Myocyte (in vitro differentiated cells): ENCODE measurements at places on chromosomes 5 and 9. TPM values are rescaled to one million over a fixed set of nuclear protein-coding genes. Genes with fewer than 3 reads are reported as not detected.

DNA sequence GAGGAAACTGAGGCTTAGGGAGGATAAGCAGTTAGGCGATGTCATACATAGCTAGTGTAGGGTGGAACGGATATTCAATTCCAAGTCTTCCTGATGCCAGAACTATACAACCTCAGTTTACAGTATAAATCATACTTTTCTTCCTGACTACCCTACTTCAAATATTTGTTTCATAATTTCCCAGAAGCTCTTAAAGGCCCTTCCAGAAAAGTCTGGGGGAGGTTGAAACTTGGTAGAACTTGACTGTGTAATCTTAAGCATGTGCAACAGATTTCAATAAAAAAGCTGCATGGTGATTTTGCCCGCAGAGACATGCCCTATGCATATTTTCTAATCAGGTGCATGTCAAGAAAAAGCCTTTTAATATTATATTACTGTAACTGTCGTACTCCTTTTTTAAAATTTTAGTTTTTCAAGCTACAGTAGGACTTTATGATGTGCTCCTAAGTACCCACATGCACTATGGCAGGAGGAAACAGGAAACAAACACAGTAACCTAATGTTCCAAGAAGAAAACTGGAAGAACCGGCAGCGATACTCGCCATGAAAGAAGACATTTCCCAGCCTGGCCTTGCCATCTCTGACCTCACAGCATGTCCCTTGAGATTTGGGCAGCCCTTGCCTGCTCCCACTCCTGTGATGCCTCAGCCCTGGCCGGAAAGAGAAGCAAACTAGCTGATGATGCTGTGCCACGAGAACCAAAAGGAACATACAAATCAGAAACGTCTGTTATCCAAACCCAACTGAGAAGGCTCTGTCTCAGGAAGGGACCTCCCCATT is 266.0 kb downstream of the EFNA5 start:
- DNase-seq: peak; percentile 53

- no peak for DNase-seq
Observed at GRCh38 chr5:171474230-171474813, 54.9 kb downstream of the FGF18 start.

DNA sequence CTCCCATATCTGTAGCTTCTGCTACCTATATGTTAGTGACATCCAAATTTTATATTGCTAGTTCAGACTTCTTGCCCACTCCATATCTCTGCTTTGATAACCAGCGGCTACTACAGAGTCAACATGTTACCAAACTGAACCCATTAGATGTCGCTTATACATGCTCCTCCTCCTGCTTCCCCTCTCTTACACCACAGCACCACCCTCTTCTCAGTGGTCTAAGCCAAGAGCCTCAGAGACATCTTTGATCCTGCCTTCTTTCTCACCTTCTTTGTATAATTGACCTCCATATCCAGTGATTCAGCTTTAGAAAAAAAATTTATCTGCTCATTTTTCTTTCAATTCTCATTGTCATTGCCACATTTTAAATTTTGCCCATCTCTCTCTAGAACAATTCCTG is 408.2 kb upstream of the TLE4 start:
- DNase-seq: no peak

DNA sequence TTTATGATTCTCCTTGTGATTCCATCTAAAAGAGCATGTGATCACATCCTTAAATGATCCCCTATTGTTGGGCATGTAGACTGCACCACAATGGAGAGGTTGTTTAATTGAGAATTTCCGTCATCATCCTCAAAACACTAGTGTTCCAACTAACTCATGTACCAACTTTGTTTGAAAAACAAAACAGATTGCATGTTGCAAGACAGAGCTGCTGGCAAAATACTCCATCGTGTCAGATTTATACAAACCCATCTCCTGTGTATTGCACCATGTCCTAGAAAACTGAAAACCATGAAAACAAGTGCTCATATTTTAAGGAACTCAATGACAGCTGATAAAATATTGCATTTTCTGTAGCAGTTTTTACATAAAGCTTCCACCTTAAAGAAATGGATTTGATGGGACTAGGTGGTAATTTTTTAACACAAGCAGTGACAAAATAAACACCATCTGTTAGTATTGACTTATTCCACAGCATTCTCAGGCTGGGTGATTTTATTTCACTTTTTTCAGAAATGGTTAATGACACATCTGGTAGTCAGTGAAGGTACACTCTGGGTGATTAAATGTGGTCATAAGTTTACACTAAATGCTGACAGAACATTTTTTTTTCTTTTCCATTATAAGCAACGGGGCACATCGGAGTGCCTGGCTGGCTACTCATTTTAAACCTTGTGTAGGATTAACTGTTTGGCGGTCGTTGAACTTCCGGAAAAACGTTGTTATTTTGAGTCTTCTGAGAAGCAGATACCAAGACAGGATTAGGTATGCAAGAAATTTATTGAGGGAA is 602.9 kb upstream of the WWC1 start:
- DNase-seq: no peak

- DNase-seq: no peak
Observed at GRCh38 chr9:114991861-114992260, 61.5 kb upstream of the TNFSF8 start.

DNA sequence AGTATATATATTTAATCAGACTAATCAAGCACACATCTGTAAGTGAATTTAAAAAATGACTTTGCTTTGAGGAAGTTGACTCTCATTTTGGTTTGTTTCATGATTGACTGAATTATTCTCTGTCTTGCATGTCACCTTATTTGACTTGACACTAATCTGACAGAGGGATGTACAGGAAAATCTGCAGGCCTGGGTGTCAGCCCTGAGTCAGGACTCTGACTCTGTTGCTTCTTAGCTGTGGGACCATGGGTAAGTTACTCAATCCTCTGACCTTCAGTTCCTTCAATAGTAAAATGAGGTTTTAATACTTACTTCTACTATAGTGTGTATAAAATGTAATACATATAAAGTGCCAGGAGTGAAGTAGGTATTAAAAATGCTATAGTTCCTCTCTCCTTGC is 415.9 kb downstream of the ARHGEF28 start:
- no peak for DNase-seq

- no peak for DNase-seq
Observed at GRCh38 chr9:81885602-81886001, 42.6 kb upstream of the SPATA31D4 start.

DNA sequence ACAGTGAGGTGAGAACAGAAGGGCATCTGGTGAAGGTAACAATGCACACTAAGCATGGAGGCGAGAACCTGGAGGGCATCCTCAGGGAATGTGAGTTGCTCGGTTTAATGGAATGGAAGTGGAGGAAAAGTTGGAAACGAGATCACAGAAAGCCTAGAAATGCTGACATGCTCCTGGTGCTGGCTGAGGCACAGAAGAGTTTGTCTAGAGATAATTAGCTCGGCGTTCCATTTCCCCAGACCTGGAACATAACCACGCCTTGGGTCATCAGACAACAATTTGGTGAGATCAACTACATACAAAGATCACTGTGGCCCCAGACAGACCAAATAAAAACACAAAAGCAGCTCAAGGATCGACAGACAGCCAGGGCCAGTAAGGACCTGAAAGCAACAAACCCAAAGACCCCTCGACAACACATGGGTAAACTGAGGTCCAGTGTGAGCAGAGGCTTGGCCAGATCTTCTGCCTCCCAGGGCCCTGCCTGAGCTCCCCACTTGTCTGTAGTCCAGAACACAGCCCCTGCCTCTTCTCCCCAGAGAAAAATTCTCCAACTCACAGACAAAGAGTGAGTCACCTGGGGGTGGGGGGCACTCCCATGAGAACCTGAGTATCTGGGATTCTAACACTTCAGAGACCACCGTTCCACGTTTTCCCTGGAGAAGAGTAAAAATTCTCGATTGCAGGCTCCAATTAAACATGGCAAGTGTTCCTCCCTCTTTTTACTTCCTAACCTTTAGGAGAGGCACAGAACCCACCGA is 52.5 kb downstream of the SHB start:
- DNase-seq: peak; percentile 85

DNA sequence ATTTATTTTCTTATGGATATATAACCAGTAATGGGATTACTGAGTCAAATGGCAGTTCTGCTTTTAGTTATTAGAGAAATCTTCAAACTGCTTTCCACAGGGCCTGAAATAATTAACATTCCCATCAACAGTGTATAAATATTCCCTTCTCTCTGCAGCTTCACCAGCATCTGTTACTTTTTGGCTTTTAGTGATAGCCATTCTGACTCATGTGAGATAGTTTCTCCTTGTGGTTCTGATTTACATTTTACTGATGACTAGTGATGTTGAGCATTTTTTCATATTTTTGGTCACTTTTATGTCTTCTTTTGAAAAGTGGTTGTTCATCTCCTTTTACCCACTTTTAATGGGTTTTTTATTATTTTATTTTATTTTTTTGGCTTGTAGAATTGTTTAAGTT is 1290.3 kb upstream of the CDH9 start:
- DNase-seq: peak; percentile 28

- DNase-seq: no peak
Observed at GRCh38 chr9:7691909-7692308, 107.7 kb downstream of the DMAC1 start.

- DNase-seq: no peak
Observed at GRCh38 chr5:115429345-115429940, 115.1 kb downstream of the FEM1C start.

DNA sequence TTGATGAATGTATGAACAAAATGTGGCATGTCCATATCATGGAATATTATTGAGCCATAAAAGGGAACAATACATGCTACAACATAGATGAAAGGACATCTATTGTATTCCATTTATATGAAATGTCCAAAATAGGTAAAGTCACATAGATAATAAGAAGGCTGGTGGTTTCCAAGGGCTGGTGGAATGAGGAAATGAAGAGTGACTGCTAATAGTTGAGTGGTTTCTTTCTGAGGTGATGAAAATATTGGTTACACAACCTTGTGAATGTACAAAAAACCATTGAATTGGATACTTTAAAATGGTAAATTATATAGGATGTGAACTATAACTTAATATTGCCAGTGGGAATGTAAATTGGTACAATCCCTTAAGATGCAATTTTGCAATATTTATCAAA is 5.2 kb downstream of the ARSB start:
- DNase-seq: no peak

GRCh38 chr5:151168602-151169344 is 11.2 kb upstream of the ANXA6 start:
- DNase-seq: no peak

DNA sequence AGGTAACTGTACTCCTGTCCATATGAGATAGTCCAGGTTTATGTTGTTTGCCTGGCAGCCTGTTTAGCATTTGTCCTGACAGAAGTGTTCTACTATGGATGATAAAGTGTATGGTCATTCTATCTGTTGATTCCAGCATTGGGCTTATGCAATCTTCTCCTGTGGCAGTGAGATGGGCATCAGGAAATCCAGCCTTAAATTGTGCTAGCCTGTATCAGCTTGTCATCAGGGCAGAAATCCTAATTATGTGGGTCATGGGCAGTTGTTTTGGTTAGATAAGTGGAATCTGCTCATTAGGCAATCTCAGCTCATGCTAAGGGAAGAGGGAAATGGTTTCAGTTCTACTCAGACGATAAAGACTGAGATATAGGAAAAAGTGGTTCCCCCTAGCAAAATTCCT is 247.4 kb upstream of the CHD1 start:
- no peak for DNase-seq

DNA sequence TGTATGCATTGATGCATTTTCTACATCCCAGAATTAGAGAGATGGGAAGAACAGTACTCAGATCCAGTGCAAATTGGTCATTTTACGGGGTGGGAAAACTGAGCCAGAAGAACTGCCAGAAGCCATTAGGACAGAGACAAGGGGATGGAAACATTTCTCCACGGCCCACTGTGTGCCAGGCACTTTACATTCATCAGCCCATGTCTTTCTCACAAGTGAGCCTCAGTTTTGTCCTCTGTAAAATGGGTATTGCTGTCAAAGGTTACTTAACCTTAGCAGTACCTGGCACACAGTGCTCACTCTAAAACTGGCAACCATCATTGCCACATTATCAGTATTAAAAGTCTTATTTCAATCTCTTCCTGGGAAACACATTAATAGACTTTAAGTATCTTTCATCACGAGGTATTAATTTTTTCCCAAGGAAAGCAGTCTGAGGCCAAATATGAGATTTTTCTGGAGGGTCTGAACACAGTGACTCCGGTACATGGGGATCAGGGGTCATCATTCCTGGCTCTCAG is 5.2 kb downstream of the DUSP1 start:
- DNase-seq: peak; percentile 64

GRCh38 chr5:61280205-61280604 is 51.9 kb upstream of the ZSWIM6 start:
- peak; percentile 74 for DNase-seq

GRCh38 chr9:81320909-81321482 is 368.4 kb downstream of the TLE1 start:
- no peak for DNase-seq

DNA sequence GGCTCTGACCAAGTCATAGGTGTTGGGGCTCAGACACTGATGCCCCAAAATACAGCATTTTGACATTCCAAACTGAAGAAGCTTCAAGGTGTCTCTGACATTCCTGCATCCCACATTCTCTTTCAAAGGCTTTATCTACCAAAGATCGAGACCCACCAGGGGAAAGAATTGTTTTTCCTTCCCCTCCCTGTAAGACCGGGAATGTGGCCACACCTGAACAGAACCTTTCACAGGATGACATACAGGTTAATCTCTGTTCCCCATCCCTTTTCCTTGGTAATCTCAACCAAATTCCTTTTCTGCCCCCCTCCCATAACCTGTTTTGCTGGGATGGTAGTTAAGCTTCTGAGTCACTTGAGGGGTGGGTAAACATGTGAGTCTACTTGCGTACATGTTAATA is 72.3 kb downstream of the IQGAP2 start:
- no peak for DNase-seq

DNA sequence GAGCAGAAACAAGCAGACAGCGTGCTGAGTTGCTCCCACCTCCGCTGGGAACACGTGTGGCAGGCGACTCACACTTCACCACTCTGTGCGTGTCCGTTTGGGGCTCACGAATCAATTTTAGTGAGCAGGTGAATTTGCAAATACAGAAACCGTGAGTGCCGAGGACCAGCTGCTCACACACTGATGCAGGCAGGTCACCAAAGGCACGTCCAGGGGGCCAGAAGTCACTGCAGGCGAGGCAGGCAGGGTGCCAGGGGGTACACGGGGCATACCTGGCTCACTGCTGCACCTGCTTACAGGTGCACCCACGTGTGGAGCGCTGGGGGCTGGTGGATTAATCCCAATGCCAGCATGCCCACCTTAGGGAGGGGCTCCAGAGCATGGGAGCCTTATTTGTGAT is 68.8 kb downstream of the ZNF354C start:
- DNase-seq: no peak

Gene EXOC3
- 67.8 and 71.0 TPM in 2 replicates for total RNA-seq

Gene TTC23L
- total RNA-seq: not detected in 2 replicates

Gene NPR3
- 1.0 and 1.1 TPM in 2 replicates for total RNA-seq

Gene C7
- total RNA-seq: 3.6 and 25.8 TPM in 2 replicates
